ENCODE measurements at places on chromosomes 7 and 10.

GRCh38 chr7:91435381-91436059, 171.3 kb downstream of the FZD1 start:
- no peak for DNase-seq
- H3K27me3 ChIP-seq, result no peaks in the 10 kb centered on the region
- H3K36me3 ChIP-seq, result no peaks in the 10 kb centered on the region
- no peaks in the 10 kb centered on the region for H3K4me1 ChIP-seq
- H3K27ac ChIP-seq, result no peak overlapping the region

GRCh38 chr10:86110156-86110786, 256.3 kb downstream of the GRID1 start:
- no peak for DNase-seq
- no peaks in the 10 kb centered on the region for H3K36me3 ChIP-seq
- H3K27ac ChIP-seq, result no peak overlapping the region
- no peaks in the 10 kb centered on the region for H3K4me1 ChIP-seq
- H3K4me3 ChIP-seq, result no peak overlapping the region
- H3K27me3 ChIP-seq, result no peaks in the 10 kb centered on the region

DNA sequence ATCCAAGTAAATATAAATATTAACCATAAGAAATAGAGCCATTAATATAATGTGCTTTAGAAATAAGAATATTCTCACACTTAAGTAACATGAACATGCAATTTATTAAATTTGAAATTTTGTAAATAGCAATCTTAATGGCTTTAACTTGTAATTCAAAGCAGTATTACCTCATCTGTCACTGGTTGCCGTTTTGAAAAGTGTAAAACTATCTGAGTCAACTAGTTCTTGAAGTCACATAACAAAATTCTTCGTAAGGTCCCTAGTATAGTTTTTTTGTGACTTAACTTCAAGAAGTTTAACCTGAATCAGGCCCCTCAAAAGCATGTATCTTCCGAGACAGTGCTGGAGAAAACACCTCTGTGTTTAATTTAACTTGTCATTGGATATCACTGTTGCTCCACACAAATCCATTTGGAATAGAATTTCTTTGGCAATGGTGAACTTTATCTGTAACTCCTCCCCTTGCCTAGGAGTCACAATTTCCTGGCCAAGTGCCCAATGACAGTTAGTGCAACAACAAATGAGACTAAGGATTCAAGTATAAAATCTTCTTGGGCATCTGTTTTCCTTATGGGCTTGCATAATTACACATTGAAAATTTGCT, 47.1 kb downstream of the NT5C2 start:
- no peaks in the 10 kb centered on the region for H3K27me3 ChIP-seq
- H3K4me1 ChIP-seq, result no peaks in the 10 kb centered on the region

- H3K27me3 ChIP-seq, result peaks cover 3% of the 10 kb centered on the region
- H3K4me3 ChIP-seq, result peak overlapping the region; percentile 7
- peaks cover 20% of the 10 kb centered on the region for H3K36me3 ChIP-seq
- no peak for DNase-seq
- peak overlapping the region; percentile 34 for H3K27ac ChIP-seq
- peaks cover 29% of the 10 kb centered on the region for H3K4me1 ChIP-seq
These were observed 62.4 kb upstream of the CC2D2B start for GRCh38 chr10:95845411-95845810.

DNA sequence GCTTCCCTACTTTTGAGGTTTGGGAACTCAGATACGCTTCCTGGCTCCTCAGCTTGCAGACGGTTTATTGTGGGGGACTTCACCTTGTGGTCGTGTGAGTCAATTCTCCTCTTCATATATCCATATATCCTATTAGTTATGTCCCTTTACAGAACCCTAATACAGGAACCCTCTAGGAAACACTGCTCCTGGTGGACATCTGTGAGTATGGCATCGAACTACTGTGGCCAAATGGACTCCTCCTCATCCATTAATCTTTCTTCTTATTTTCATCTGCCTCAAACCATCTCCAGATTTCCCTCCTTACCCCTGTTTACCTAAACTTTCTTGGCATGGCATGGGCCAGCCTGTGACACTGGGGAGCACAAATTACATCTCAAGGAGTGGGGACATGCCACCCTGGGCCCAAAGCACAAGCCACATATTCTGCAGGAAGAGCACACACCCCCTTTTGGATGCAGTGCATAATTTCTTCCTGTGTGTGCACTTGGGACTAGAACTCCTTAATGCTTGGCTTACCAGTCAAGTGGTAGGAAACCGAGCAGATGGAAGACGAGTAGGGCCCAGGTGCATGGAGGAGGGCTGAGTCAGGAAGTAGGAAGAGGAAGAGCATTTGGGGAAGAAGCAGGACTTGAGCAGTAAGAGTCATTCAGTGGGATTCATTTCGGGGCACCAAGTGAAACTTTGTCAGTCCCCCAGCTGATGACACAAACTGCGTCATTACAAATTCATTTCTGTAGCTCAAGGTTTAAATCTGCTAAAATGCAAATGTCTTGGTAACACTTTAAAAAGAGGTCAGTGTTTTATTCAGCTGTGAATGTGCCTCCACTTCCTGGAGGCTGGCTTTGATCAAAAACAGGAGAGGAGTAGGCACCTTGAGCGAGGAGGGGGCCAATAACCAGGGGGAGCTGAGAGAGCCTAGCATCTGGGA, 80.8 kb upstream of the PLXNA4 start:
- no peak for DNase-seq
- no peaks in the 10 kb centered on the region for H3K27me3 ChIP-seq
- peaks cover 2% of the 10 kb centered on the region for H3K36me3 ChIP-seq
- no peak overlapping the region for H3K4me3 ChIP-seq
- peaks cover 29% of the 10 kb centered on the region for H3K4me1 ChIP-seq
- no peak overlapping the region for H3K27ac ChIP-seq

Measured in T-helper 2 cell treated with Interferon-gamma antibody and Interleukin-4, amounts not matched to agents 5 μg/mL and 100 μg/mL, for 36 hours (primary cell).